BJ (cell line): ENCODE measurements at places on chromosomes 6 and 20. TPM values are rescaled to one million over a fixed set of nuclear protein-coding genes. Genes with fewer than 3 reads are reported as not detected.

DNA sequence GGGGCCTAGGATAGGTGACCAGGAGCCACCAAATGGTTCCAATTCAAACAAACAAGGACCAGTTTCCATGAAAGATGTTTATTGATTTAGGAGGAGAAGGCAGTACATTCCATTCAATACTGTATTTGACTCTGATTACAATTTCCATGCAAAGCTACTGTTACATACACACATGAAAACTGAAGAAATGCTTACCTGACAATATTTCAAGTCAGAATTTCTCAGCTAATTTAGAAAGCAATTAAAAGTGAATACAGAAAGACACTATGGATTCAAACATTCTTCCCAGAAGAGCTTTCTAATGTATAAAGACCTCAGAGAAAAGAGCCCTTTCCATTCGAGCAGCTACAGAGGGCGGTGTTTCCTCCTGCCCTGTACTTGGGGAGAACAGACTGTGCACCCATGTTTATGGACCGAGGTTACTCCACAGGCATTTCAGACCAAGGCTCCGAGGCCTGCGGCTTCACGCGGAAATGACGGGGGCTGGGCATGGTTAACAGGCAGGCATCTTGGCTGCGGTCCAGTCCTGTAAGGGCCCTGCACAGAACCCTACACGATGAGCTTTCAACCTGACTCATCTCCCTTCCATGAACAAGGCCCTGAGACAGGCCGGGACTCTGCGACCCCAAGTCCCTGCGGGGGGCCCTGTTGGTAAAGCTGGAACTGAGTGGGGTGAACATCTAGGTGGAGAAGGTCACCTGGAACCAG lies 25.7 kb upstream of the TCFL5 start:
- peak; percentile 24 for DNase-seq

Gene SSTR4
- not detected in 2 replicates for polyA plus RNA-seq

DNA sequence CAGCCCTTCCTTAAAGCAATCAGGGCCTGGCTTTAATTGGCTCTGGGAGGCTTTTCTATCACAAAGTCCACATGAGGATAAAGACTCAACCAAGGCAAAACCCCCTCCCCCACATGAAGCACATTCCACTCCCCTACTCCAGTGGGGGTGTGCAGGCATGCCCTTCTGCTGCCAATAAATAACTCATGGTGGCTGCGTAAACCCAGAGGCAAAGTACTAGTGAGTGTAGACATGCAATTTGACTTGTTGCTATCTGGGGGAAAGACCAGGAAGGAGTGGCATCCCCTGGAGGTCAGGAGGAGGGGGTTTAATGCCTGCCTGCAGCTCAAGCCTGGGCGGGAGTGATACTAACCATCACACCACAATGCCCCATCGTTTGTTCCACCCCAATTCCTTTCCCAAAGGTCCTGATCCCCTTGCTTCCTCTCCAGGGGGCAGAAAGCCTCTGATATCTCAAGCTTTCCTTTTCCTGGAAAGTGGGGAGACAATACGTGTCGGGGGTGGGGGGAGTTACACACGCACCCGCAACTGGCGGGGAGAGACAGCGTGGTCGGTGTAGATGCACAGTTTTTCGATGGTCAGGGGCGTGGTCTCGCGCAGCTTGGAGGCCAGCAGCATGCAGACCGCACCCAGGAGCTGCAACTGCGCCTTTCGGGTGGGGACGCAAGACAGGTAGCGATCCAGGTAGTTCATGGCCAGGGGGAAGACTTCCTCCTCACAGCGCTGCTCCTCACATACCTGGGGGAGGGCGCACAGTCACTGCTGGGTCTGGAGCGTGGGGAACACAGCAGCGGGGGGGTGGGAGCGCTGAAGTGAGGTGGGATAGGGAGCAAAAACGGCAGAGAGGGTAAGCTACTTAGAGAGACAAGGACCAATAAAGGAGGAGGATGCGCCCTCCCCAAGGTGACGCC lies 1.5 kb downstream of the CCND3 start:
- no peak for DNase-seq

Gene KIAA1755
- 5.3 and 9.7 TPM in 2 replicates for polyA plus RNA-seq

DNA sequence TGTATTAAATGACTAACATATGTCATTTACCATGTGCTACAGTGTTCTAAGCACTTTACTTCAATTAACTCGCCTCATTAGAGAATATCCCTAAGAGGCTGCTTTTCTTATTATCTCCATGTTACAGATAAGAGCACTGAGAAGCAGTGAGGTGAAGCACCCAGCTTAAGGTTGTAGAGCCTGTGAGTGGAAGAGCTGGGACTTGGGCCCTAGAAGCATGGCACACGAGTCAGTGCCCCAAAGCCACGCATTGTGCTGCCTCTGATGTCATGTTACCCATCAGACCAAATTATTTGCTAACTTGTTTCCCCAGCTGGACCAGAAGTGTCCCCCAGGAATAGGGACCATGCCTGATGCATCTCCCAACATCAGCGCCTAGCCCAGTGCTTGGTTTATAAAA lies 34.1 kb downstream of the POFUT1 start:
- DNase-seq, result no peak

DNA sequence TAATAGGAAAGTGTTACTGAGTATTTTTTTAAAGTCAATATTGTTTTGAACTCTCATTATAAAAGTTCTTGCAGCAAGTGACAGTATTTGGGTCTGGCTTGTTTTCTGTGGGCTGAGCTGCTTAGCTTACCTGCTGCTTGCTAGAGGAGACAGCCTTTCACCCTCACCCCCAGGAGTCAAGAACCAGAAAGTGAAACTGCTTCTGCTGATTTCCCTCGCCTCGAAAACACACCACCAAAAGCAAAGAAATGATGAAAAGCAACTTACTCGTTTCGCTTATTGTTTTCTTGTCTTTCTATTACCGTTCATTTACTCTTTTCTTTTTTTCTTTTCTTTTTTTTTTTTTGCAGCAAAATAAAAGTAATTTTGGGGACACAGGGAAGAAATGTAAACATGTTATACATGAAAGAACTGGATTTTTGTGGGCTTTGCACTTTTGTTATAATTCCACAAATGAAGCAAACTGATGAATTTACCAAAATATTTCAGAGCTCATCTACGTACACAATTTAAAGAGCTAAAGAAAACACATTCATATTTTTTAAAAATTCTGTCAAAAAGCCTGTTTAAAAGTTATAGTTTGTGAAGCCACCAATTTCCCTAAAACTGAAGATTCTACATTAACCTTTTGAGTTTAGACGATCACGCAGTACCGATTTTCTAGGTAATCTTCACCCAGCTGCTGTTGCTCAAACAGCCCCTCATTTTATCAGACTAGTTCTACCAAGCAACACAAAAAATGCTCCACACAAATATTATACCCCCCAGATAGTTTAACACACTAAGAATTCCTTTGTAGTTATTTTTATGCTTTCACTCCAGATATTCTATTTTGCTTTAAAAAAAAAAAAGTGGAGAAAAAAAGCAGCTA lies 1.7 kb downstream of the SCML4 start:
- no peak for DNase-seq

Gene LGSN
- not detected in 2 replicates for polyA plus RNA-seq

DNA sequence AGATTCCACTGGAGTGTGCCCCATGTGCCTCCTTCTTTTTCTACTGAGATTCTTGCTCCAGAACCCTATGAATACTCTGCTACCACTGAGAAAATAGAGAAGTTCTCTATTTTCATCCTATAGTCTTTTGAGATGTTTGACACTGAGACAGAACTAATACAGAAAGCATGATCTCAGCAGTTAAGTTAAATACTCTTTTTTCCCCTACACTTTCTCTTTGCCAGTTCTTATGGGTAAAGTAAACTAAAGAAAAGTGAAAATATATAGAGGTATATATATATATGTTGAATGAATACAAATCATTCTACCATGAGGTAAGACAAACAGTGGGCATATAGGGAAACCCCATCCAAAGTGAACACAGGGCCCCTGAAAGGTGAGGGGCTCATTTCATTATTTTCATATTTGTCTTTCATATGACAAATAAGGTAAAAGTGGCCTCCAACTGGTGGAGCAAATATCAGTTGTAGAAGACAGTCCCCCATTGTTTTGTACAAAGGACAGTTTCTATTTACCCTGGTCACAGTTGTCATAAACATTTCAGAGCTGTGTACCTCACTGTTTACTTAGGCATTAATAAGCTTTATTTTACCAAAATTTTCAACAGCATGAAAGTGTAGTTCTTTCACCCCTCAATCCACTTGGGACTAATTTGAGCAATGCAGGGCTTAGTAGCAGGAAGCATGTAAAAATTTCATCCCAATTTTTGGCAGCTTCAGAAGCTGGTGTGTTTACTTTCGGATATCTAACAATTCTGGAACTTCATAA lies 188.3 kb upstream of the MARCKS start:
- no peak for DNase-seq

Gene PLN
- 0.05 and 0.10 TPM in 2 replicates for polyA plus RNA-seq

DNA sequence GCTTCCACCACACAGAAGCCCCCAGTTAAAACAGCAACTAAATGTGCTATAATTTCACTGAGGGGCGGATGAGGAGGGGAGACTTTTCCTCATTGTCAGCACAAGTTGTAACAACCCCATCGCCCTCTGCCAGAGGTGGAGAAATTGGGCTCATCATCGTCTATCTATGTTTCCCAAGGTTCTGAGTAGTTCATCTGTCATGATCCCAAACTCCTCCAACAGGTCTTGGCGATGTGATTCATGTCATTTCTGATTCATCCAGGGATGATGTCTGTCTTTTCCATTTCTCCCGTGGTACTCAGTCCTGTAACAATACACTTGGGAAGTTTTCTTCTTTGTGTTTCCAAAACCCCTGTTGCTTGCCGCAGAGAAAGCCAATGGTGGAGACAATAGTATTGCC lies 51.0 kb downstream of the TFAP2A start:
- no peak for DNase-seq
